ENCODE measurements at places on chromosomes 1 and 21.

DNA sequence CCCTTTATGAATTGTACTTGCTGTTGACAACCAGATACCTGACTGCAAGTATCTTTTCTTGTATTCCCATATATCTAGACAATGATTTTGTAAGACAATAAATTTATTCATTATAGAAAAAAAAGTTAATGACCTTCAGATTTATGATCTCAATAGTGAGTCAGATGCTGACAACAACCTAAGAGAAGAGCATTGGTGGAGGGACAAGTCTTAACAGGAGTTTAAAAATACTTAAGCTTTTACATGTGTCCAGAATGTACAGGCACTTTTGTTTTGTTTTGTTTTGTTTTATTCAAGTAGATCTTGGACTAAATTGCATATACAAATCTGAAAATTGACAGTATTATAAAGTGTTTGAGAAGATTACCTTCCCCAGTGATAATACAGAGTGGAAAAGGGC, 1544.6 kb upstream of the B3GALT2 start:
- no peak for DNase-seq

DNA sequence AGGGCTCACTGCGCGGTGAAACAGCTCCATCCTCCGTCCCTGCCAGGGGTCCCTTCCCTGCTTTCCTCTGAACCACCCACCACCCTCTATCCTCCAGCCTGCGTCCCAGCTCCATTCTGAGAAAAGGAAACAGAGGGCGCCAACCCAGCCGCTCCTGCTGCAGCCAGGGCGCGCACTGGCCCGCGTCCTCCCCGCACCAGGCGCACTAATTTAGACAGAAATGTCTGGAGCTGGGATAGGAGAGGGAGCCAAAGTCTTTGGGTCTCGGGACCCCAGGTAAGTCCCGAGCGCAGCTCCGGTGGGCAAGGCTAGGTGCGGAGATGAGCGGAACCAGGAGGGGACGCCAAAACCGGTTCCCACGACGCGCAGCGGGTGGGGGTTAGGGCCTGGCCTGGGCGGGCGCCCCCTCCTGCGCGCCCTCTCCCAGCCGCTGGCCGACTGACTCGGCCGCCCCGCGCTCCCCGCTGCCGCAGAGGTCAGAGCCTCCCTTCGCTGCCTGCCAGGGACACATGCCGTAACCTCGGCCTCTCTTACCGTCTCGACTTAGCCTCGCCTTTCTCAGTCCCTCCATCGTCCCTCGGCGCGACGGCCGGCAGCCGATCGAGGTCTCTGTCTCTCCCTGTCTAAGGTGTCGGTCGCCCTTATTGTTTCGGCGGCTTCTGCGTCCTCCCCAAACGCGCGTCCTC, 2.0 kb downstream of the CAMK2N1 start:
- DNase-seq, result no peak

DNA sequence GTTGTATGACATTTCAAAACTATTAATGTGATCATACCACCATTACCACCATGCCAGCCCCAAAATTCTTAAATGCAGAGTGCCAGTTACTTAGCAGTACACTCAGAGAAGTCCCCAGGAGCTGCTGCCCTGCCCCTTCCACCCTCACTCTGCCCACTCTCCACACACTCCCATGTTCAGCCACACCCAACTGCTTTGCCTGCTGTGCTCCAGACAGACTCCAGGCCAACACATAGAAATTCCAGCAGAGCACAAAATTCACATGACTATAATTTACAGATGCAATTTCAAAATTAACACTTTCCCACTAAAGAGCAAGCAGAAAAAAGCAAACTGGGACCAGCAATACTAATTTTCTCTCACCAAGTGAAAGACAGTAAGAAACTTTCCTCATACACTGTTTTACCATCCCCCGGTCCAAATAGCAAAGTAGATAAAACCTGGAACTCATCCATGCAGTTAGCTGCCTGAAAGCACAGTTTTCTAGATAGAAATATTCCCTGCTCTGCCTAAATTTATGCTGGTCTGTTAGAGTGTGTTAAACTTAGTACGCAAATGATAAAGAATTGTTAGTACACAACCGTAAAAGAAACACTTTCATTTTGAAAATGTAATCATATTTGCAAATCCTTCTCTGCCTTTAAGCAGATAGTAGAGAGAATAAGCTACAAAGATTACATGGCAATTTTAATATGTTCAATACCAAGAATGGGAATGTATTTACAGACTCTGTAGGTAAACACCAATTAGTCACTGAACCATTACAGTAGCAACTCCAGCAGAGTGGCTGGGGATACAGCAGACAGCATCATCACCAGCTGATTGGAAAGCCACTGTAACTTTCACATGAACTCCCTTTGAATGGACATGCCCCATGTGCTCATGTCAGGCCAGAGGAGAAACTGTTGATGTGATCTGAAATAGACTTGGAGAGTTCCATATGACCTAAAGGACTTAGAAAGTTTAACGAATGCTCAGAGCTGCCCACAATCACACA, 176.5 kb downstream of the VAV3 start:
- DNase-seq, result no peak

DNA sequence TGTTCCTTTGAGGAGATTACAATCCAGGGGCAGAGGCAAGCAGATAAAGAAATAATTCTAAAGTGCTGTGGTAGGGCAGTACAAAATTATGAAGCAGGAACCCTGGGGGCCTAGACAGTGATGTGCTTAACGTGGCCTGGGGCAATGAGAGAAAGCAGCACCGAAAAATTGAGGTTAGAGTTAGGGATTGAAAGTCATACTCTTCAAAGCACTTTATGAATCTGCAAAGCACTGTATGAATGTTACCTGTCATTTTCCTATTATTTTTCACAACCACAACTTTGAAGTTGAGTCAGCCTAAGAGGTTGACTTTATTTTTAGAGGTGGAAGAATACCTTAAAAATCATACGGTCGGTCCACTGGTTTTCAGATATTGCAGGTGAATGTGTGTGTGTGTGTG, 183.4 kb upstream of the NFIA start:
- no peak for DNase-seq

DNA sequence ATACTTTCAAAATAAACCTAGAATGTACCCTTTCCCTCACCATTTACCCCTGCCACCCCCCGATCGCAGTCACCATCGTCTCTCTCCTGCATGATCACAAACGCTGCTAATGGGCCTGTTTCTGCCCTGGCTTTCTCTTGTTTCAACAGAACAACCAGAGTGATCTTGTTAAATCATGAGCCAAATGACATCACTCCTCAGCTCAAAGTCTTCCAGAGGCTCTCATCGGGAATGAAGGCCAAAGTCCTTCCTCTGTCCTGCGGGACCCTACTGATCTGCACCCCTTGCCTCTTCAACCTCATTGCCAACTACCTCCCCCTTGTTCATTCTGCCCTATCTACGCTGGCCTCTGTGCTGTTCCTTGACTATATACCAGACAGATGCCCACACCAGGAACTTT, 39.4 kb upstream of the PTGFRN start:
- DNase-seq, result no peak

GRCh38 chr1:14924455-14925331, 228.9 kb upstream of the TMEM51 start:
- DNase-seq, result no peak

DNA sequence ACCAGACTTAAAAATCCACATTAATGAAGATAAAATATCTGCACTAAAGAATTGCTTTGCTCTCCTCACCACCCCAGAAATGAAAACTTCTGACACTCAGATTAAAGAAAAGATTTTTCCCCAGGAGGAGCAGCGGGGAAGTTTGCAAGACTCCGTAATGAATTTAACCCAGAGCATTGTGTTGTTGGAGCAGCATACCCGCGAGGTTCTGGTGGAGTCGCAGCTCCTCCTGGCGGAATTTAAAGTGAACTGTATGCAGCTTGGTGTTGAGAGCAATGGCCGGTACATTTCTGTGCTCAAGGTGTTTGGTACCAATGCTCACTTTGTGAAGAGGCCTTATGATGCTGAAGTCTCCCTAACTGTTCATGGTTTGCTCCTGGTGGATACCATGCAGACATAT, 46.4 kb downstream of the VPS13D start:
- DNase-seq, result no peak

DNA sequence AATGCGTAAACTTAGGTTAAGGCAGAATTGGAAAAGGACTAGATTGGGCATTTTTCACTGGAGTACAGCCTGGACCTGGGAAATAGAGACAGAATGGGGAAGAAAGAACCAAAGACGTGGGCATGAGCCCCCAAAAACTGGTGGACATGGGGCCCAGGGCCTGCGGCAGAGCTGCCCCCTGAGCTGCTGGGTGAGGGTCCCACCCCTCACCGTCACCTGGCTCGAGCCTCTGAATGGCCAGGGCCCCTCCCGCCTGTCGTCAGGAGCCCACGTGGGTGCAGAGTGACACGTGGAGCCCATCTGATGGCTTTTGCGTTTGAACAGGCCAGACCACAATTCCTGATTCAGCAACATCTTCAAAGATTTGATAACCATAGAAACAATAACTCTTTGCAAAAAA, 360.9 kb upstream of the VAMP3 start:
- no peak for DNase-seq

- DNase-seq, result no peak
Observed at GRCh38 chr1:89633800-89634625, 1.1 kb downstream of the LRRC8C start.

GRCh38 chr1:167219646-167220536, 795 bp upstream of the POU2F1 start:
- peak; percentile 62 for DNase-seq

GRCh38 chr1:223423641-223424233, 30.5 kb downstream of the CCDC185 start:
- DNase-seq, result no peak

GRCh38 chr21:34913811-34914210, 135.3 kb downstream of the RUNX1 start:
- no peak for DNase-seq

GRCh38 chr1:57772580-57773195, 348.8 kb upstream of the DAB1 start:
- DNase-seq, result no peak

DNA sequence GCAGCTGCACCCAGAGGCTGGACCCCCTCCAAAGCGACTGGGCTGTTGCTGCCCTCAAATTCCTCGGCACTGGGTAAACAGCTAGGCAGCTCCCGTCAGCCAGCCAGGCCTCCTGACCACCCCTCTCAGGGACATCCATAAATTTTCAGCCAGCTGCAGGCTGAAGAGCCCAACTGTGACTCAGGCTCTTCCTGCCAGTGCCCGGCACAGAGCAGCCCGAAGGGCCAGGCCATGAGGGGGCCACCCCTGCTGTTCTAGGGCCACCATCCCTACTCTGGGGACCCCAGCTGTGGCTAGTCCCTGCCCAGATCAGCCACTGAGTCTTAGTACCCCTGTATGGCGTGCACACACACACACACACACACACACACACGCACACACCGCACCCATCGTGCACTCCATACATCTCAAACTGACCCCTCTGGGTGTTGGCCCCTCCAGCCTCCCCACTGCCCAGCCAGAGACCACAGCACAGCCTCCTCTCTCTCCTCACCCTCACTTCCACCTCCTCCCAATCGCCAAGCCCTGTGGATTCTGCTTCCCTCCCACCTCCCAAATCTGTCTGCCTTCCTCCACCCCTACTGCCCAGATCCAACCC, 6.2 kb upstream of the LAPTM5 start:
- DNase-seq, result no peak

DNA sequence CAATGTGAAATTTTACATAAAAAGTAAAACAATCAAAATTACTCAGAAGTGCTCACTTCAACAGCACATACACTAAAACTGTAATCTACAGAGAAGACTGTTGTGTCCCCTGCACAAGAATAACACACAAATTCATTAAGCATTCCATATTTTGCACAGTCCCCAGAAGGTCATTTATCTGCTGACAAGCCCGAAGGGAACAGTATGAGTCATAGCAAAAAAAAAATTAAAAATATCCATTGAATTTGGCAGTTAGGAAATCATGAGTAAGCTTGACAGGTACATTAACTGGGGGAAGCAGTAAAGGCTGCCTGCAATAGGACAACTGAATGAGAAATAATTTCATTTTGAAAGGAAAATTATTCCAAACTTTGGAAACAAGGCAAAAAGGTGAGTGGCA, 3.3 kb upstream of the CACYBP start:
- no peak for DNase-seq

DNA sequence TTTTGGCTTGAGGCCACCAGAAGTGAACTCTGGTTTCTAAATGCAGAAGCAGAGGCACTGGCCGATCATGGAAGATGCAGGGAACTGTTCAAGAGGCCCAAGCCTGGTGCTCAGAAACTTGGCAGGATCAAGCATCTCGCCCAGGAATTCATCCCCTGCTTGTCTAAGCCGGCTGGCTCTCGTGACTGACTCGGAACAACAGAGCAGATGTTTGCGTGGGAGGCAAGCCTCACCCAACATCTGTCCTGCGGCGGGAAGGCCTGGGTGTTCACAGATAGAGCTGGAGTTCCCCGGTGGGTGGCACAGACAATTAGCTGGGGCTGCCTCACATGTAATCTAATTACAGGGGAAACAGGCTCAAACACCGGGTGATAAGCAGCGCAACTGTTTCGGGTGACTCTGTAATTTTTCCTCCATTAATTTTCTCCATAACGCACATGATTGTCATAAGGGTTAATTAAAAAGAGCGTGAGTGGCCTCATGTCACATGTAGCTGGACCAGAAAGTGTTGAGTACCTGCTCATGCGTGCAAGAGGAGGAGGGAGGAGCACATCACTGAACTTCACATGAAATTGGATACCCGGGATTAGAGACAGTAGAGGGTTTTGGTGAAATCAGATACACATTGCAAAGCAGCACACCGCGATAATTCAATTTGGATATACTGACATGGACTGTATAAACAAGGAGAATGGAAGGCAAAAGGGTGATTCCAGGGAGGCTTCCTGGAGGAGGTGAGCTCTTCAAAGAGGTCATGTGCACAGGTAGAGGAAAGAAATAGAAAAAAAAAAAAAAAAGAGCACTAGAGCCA, 180.0 kb downstream of the ETS2 start:
- DNase-seq, result peak; percentile 48

- DNase-seq, result peak; percentile 26
Observed at GRCh38 chr1:50378770-50379169, 44.5 kb downstream of the DMRTA2 start.

GRCh38 chr1:158169105-158169504, 11.6 kb upstream of the CD1D start:
- DNase-seq, result no peak

DNA sequence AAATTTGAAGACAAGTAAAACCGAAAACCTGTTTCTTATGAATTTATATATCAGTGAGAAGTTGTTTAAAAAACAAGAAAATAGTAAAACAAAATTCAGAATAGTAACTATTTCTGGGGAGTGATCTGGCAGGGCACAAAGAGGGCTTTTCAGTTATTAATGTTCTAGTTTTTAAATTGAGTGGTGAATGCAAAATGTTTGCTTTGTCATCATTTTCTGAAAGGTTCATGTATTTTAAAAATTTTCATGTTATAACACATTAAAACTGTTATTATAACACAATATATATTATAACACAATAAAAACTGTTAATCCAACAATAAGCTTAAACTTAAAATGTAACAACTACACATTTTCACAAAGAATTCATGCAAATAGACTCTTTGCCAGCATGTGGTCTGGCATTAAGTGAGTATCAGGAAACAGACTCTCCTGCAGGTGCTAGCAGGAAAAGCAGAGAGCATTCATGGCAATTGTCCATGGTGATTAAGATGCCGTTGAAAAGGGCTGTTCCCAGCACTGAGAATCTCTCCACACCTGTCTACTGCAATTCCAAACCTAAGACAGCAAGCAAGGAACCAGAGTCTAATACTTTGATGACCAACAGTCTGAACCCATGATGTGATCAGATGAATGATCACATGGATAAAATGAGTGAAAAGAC, 204.9 kb downstream of the TBX15 start:
- DNase-seq, result no peak

Measured in retinal pigment epithelial cell (primary cell).